ENCODE measurements at places on chromosomes 2 and 18.
A peak's percentile ranks its signal among the peaks of the same experiment; 100 is the strongest.

DNA sequence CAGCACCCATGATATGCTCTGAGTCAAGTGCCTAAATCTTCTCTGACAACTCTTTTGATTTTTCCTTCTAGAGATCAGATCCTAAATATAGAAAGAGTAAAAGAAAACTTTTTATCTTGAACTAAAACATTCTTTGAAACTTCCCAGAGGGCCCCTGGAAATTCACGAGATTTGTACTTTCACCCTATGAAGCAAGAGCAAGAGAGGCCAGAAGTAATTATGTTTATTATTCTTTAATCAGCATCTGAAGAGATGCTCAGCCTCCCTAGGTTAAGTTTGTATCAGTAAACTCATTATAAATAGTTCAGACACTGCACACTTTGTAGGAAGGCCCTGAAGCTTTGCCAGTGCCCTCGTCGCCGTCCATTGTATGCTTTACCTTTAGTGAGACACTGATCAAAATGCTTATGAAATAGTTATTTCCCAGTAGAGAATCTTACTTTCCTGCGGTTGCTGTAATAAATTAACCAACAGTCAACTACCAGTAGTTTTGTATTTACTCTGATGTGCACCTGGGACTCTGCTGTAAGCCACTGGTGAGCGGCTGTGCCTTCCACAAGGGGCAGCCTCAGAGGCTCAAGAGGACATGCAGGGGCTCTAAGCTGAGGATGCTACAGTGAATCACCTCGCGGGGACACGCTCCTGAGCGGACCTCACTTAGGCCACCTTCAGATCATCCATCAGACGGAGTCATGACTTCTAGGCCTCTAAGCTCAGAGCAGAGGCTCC is 71.9 kb downstream of the BIN1 start:
- no peak for DNase-seq

GRCh38 chr18:12449051-12449785 is 41.5 kb downstream of the PRELID3A start:
- DNase-seq, result no peak

- no peak for DNase-seq
These were observed 24.1 kb downstream of the SKA1 start for GRCh38 chr18:50398947-50399346.

- DNase-seq, result no peak
These were observed 88.6 kb upstream of the HAAO start for GRCh38 chr2:42880738-42881690.

- DNase-seq, result peak; percentile 58
These were observed 558 bp downstream of the FBXO41 start for GRCh38 chr2:73283545-73284295.

DNA sequence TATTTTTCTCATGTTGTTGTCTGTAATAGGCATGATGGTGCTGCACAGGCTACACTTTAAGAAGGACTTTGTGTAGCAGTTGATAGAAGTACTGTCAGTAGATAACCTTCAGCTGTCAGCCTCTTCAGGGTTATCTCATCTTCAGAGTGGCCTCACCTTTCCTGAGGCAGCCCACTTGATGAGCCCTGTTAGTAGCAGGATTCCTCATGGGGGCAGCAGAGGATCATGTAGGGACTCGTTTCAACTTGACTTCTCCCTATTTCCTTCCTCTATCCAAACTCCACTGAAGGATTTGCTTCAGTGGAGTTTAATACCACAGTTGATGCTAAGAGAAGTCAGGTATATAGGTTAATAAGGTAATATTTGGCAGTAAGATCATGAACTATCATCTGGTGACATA is 530.3 kb upstream of the FSIP2 start:
- DNase-seq, result no peak

GRCh38 chr2:587087-587960 is 89.9 kb downstream of the TMEM18 start:
- DNase-seq, result no peak

DNA sequence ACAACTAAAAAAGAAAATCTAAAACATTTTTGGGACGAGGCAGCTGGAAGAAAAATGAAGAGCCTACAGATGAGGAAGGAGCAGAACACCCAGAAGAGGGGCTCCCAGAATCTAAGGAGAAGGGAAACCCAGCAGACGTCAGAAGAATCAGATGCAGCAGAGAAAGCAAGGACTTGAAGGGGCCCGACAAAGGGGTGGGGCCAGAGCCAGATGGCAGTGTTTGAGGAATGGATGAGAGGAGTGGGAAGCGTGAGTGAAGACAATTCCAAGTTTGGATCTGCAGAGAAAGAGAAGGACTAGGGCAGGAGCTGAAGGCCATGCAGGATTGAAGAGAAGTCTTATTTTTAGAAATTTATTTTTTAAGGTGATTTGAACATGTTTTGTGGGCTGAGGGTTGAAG is 19.3 kb downstream of the PTMA start:
- DNase-seq, result no peak

- no peak for DNase-seq
These were observed 395.6 kb downstream of the RND3 start for GRCh38 chr2:150091846-150092245.

GRCh38 chr2:135424849-135425248 is 106.2 kb downstream of the ZRANB3 start:
- DNase-seq, result no peak

GRCh38 chr2:202037086-202037485 is 3.4 kb downstream of the FZD7 start:
- DNase-seq, result no peak

DNA sequence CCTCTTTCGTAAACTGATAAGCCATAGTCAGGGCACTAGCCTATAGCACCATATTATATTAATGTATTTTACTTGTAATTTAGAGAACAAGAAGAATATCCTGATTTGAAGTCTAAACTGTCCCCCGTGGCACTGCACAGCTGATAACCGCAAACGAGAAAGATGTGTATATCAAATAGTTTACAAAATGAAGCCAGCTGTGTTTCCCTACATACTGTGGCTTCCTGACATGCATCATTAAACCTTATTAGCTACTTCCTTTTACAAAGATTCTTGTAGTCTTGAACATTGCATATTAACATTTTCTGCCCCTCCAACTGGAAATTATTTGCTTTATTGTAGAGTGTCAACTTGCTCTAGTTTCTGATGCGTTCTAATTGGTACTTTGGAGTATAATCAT is 153.5 kb upstream of the NFATC1 start:
- no peak for DNase-seq

- no peak for DNase-seq
These were observed 802 bp upstream of the SAP130 start for GRCh38 chr2:128028668-128029054.

GRCh38 chr2:30147196-30147714 is 448 bp downstream of the YPEL5 start:
- no peak for DNase-seq

DNA sequence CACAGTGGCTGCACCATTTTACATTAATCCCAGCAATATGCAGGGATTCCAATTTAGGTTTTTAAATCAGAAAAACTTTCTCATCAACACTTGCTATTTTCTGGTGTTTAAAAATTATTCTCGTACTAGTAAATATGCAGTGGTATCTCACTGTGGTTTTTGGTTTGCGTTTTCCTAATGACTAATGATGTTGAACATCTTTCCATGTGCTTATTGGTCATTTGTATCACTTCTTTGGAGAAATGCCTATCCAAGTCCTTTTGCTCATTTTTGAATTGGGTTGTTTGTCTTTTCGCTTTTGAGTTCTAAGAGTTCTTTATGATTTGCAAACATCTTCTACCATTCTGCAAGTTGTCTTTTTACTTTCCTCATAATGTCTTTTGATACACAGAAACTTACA is 62.1 kb upstream of the TCF7L1 start:
- DNase-seq, result no peak

DNA sequence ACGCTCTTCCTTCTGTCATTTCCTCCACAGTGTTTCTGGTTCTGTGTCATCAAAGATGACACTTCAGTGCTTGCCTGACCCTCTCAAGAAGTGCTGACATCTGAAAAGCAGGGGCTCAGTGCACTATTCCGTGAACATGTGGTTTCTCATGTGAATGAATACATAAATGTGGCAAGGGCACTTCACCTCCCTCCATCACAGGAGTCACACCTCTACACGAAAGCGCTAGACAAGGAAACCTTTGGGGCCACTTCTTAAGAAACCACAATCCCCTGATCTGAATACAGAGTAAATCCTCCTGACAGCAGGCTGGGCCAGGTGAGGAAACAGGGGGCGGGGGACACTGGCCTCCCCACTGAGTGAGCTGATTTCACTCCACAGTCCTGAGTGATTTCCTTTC is 145.8 kb upstream of the ACAA2 start:
- DNase-seq, result peak; percentile 2

- DNase-seq, result no peak
These were observed 332.2 kb upstream of the TANK start for GRCh38 chr2:160828076-160828475.

- peak; percentile 1 for DNase-seq
These were observed 253.4 kb downstream of the ETAA1 start for GRCh38 chr2:67650291-67651133.

DNA sequence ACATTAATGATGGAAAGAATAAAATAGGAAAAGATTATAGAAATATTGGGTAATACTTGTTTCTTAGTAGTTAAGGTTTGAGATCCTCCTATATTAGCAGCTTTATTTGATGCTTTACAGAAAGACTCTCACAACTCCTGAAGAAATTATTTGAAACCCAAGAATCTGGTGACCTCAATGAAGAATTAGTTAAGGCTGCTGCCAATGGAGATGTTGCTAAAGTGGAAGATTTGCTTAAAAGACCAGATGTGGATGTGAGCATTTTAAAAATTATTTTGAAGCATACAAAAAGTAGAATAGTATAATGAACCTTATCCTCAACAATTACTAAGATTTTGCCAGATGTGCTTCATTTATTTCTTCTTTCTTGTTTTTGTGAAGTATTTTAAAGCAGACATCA is 59.1 kb downstream of the MIB1 start:
- no peak for DNase-seq

DNA sequence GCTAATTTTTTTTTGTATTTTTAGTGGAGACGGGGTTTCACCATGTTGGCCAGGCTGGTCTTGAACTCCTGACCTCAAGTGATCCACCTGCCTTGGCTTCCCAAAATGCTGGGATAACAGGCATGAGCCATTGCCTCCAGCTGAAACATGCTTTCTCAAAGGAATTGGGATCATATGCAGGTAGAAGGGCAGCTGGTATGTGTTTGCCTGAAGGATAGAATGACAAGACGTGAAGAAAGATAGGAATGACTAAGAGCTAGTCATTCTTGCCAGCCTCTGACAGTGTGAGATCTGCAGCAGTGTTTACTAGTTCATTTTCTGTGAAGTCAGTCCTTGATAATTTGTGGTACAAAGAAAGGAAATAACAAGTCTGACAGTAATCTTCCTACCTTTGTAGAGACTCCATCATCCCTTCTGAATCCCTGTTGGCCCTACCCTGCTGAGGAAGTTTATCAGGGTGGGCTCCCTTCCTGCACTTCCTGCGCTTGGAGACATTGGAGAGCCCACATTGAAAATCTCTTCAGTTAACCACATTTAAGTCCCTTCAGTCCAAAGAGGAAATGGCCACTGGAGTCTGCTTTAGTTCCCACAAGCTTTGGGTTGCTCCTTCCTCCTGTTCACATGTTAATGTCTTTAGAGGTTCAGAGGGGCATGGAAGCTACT is 14.7 kb downstream of the CFLAR start:
- no peak for DNase-seq

DNA sequence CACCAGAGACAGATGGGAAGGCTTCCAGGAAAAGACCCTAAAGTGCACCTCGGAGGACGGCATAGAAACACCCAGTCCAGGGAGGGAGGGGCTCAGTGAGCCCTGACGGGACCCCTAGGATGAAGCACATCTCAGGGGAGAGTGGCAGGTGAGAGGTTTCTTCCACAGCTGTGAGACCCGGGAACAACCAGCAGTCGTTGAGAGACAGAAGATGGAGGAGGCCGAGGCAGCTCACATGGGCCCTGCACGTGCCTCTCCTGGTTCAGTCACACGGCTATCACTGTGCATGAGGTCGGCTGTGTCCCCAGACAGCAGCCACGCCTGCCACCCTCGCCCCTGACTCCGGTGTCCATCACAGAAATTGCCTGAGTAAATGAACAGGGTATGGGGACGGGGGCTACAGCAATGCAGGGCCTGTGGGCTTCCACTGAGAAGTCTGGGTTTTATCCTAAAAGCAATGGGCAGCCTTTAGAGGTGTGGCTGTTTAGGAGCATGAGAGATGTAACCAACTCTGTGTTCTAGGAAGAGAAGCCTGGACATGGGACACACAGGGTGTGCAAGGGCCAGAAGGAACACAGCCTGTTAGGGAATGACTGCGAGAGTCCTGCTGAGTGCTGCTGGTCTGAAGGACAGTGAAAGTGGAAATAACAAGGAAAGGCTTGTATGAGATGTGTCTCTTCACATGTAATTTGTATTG is 102.0 kb downstream of the TMEM18 start:
- DNase-seq, result no peak

DNA sequence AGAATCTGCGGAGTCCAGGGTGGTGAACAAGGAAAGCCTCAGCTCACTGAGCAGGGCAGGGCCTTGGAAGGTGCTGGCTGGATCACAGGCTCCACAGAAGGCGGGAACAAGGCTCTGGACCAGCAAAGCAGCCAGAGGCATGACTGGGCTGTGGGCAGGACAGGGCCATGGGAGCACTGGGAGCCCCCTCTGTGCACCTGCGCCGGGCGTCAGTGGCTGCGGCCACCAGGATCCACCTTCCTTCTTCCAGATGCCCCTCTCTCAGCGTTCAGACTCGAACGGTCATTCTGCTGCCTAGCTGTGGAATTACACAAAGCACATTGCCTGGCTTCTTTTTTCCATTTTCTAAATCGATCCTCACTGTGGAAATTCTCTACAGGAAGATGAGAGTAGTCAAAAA is 621.2 kb downstream of the GALR1 start:
- no peak for DNase-seq

DNA sequence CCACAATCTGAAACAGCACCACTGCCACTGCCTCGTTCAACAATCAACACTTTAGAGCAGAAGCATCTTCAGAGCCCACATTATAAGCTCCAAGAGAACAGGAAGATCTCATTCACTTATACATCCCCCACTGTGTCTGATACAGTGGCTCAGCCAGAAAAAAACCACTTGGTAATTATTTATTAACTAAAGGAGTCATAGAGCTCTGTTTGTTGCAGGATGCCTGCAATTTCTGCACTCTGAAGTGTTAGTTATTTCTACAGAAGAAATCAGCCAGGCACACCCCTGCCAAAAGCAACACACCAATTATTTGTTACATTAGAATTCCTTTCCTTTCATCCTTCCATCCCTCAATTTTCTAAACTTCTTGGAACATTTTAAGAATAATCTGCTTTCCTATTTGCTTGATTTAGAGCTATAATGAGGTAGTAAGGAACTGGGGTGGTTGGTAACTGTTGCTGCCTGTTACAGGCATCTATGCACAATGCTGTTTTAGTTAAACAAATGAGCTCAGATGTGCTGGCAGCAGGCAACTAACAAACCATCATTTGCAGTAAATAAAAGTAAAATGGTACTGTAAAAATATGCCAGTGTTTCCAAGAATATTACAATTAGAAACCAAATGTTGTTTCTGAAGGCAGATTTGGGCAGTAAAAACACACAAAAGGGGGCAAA is 59.9 kb downstream of the DYM start:
- no peak for DNase-seq

All from stimulated activated CD4-positive, alpha-beta T cell treated with anti-CD3 and anti-CD28 coated beads, Interleukin-2, amount 100 ng/mL, for 24 hours (primary cell).